ENCODE measurements at places on chromosomes 1 and 21.

DNA sequence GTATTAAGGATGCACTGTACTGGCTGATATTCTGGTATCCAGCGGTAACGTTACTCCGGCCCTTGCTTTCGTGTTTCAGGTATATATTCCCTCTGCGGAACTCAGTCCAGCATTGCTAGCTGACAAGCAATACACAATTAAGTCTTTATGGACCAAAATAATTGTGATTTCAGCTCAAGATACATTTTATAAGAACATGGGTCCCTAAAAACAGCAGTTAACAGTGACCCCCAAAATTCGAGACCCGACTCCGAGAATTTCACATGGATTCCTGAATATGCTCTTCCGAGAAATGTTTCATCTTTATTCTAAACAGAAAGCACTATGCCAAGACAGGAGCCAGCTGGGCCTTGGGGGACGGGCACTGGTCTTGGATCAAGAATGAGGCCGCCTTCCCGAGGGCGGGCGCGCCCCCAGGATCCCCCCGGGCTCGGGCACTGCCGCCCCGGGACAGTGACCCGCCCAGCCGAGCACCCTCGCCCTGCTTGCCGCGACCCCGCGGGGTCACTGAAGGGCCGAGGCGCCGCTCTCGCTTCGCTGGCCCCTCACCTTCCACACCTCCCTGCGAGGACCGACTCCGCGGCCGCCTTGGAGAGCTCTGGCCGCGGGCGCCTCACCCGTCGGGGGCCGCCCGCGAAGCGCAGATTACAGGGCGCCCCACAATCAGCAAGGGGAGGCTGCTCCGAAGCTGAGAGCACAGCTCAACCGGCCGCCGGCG, 610 bp downstream of the SCYL3 start:
- no peak for DNase-seq

- DNase-seq, result no peak
These were observed 602.9 kb upstream of the CAMK1G start for GRCh38 chr1:208980605-208981004.

DNA sequence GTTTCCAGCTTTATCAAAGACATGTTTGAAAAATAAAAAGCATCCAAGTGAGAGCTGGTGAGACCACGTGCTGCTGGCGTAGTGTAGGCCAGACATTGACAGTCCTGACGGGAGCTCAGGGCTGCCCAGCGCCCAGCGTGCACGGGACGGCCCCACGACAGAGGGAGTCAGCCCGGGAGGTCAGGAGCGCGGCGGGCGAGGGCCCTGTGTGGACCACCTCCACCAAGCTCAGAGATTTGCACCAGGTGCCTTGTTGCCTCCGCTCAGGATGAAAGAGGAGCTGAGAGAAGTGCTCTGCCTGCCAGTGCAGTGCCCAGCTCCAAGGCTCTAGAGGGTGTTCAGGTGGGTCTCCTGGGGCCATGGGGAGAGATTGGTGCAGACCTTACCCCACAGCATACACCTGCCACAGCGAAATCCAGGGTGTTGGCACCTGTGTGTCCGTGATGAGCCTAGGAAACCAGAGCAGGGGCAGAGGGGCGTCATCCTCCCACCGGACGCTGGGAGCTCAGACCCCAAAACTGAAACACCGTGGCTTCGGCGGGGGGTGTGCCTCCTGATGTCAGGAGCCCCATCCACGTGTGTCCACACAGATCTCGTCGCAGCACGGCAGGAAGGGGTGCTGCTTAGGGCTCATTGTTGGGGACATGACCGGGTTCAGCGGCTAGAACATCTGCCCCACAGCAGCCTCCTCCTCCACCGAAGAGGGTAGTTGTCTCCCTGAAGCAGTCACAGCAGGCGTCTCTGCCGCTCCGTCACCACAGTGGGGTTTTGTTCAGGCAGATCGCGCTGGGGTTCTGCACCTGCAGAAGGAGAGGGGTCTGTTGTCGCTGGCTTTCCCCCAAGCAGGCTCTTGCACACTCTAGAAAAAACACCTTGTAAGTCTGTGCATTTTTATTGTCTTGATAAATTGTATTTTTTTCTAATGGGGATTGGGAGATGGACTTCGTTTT, 64.2 kb downstream of the POFUT2 start:
- no peak for DNase-seq

DNA sequence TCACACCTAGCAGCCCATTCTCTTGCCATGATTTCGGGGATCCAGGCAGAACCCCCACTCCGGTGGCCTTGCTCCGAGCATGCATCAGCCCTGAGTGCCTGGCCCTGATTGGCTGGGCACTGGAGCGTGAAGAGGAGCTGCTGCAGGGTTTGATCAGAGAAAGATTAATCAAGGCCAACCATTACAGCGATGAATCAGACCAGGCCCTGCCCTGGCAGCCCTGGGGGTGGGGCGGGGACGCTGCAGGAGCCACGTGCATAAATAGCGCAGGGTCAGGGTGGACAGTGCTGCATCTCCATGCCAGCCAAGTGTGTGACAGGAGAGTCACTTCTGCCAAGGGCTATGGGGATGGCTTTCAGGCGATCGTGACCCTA, 3.4 kb upstream of the FAM131C start:
- DNase-seq, result no peak

DNA sequence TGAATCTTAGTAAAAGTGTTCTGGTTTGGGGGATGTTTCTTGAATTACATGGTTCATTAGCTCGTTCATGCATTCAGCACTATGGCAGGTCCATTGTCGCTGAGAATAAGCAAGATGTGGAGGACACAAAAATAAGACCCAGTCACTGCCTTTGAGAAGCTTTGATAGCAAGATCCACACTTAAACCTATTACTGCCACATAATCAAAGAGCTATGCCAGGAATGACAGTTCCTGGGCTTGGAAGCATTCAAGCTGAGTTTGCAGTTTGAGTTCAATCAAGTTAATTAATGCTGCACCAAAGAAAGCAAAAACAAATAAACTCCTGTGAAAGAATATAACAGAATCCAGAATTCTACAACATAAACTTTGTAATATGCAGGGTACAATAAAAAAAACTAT, 131.8 kb downstream of the MIS18A start:
- no peak for DNase-seq

GRCh38 chr1:79353224-79353623, 346.7 kb upstream of the ADGRL4 start:
- DNase-seq, result no peak

DNA sequence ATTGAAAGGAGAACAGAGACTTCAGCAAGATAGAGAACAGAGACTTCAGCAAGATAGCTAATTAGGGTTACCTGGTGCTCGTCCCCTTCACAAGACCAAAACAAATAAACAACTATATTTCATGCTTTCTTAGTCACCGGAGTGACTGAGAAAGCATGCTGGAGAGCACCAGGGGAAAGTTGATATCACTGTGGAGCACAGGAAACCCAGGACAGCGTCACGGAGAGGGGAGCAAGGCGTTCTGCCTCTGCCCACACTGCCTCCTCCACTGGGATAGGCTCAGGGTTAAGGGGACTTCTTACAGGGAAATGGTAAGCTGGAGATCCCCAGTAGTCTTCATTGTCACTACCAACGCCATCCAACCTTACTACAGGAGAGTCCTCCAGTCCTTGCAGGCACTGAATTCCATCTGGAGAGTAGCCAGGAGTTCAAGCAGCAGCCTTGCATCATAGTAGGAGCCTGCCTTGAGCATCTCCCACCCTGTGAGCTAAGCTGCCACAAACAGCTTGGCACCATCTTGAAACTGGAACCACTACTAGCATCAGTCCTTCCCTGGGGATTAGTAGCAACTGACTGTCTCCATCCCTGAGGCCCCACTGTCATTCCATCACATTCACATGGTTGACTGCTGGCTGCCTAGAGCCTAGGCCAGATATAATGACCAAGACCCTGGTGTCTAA, 239.4 kb downstream of the PLPP3 start:
- no peak for DNase-seq

- peak; percentile 79 for DNase-seq
These were observed 5.5 kb downstream of the MFSD2A start for GRCh38 chr1:39960431-39960958.

GRCh38 chr1:212752934-212753497, 38.6 kb downstream of the NSL1 start:
- DNase-seq, result no peak

DNA sequence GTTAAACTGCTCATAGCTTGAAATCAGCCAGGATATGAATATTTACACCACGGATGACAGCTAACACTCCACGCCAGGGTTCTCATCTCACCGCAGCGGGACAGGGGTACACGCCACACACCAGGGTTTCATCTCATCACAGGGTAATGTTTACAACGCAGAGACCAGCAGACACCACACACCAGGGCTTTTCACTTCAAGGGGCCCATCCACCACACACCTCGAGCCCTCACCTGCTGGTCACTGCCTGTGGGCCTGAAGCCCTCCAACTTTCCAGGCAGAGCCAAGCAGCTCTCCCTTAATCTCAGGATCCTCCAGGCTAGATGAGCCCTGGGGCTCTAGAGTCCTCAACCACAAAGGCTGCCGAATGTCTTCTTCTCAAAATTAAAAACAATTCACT, 1.3 kb upstream of the KRTAP10-12 start:
- DNase-seq, result no peak

- DNase-seq, result no peak
These were observed 1326.5 kb upstream of the B3GALT2 start for GRCh38 chr1:194512957-194513356.

DNA sequence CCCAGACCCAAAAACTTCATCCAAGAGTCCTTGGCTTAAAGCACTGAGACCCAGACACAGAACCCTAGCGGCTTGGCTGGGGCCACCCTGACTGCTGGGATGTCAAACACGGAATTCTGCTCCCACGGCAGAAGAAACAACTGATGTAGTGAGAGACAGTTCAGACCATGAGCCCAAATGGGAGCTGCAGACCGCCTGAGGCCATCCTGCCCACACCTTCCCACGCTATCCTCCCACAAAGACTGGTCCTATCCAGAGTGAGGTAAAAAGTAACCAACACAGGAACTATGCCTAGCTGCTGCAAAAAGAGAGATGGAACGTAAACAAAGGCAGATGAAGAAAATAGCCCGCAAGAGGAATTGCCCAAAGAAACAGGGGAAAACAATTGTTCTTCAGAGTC, 203.3 kb downstream of the PTPRU start:
- no peak for DNase-seq

DNA sequence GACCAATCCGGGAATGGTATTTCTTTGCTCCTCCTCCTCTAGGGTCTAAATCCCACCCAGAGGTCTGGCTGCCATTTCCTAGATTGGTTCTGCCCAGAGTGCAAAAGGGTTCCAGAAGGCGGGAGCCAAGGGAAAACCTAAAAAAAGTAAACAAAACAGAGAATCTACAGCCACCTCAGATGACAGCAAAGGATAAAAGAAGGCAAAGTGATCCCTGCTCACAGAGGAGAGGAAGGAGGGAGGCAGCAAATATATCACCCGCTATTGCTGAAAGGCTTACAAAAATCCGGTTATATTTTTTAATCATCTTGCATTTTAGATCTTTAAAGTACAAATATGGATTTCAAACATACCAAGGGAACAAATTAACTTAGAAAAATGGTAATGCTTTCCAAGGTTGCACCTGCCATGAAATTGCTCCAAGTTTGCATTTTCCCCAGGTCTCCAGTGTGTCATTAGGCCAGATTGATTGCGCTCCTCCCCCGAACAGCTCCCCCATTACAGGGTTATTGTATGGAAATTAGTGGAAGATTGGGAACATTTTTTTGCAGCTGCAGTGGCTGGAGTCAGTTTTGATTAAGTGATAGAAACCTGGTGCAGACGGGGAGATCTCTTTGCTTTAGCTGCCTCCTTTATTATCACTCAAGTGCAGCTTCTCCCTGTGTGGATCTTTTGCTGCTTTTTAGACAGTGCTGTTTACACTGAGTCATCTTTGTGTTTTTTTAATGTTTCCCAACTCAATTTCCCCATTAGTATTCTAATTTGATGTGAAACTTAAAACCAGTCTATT, 280.5 kb upstream of the CAMK1G start:
- no peak for DNase-seq

DNA sequence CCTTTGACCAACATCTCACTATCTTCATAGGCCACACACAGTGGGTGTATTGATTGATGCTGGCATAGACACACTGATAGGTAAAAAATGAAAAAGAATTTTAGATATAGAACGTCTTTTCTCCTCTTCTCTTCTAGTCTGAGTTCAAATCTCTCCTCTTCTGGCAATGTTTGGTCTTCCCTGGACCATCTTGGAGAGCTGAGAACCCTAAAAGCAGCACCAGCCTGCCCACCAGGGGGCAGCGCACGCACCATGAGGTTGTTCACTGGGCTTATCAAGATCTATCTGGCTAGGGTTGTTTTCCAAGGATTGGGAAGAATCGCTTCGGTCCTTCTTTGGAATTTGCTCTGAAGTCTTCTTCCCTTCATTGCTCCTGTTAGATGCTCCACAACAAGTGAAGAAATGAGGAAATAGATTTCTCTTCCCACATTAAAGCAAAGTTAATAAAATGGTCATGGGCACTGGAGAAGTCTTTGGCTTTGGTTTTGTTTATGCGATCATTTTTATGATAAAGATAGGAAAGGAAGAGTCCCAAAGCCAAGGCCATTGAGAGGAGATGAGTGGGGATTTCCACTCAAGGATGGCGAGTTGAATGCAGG, 104.0 kb upstream of the OLIG2 start:
- peak; percentile 16 for DNase-seq

- no peak for DNase-seq
These were observed 607 bp upstream of the FAAH start for GRCh38 chr1:46393510-46393909.

- DNase-seq, result no peak
These were observed 108.4 kb upstream of the DAB1 start for GRCh38 chr1:57532299-57532698.

GRCh38 chr1:169517558-169518186, 31.9 kb upstream of the SLC19A2 start:
- DNase-seq, result no peak

DNA sequence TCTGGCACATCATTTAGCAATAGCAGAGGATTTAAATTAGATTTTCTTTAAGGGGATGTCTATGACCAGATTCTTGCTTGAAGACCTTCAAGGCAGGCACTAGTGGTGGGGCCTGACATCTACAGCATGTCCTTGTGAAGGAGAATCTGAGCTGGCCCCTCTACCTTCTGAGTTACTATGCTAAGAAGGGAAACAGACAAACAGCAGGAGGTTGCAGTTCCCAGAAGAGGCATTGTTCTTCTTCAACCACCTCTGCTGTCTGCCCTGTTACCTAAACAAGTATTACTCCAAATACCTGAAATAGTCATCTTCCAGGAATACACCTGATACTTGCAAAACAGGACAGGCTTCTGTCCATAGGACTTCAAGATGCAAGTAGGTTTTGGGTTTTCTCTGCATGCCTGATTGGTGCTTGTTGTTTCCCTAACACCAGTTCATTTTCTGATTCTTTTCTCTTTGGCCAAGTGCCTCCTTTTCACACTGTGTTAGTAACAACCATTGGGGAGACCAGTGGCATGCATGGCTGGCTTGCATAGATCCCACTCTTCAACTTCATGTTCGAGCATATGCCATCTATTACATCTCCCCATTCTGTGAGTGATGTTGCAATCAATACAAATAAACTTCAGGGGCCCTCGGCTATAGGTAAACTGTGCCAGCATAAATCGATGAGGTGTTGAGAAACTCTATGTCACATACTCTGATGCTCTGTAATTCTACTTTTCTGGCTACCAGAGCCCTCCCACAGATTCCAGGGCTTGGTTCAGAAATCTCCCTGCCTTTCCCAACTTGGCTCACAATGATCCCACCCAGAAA, 93.0 kb upstream of the DUSP10 start:
- DNase-seq, result no peak

All from germinal center (tissue), 1 donor.